Nephron progenitor cell (in vitro differentiated cells): ENCODE measurements at places on chromosomes 13 and 19.
A peak's percentile ranks its signal among the peaks of the same experiment; 100 is the strongest.

DNA sequence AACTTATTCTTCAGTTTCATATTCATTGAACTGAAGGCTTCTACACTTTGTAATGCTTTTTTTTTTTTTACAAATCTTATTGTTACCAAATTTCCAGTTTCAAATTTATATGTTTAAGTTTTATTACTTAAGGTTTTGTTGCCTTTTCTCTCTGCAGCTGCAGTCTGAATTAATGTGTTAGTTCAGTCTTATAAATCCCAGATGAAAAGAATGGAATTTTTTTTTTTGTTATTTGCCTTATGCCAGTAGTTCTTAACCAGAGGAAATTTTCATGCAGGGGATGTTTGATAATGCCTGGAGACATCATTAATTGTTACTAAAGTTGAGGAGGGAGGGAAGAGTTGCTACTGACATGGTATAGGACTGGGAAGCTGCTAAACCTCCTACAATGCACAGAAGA is 367.9 kb upstream of the SPRY2 start:
- no peaks in the 10 kb centered on the region for H3K27me3 ChIP-seq
- H3K4me3 ChIP-seq: no peak overlapping the region
- no peaks in the 10 kb centered on the region for H3K4me1 ChIP-seq
- H3K27ac ChIP-seq: no peak overlapping the region
- H3K36me3 ChIP-seq: no peaks in the 10 kb centered on the region

- H3K4me3 ChIP-seq: no peak overlapping the region
- H3K4me1 ChIP-seq: no peaks in the 10 kb centered on the region
- peaks cover 3% of the 10 kb centered on the region for H3K27me3 ChIP-seq
- no peak for DNase-seq
- no peaks in the 10 kb centered on the region for H3K36me3 ChIP-seq
Measured at GRCh38 chr13:67769063-67769986, 539.2 kb upstream of the PCDH9 start.

GRCh38 chr13:48816700-48817099 is 159.0 kb upstream of the FNDC3A start:
- H3K4me1 ChIP-seq: peaks cover 19% of the 10 kb centered on the region
- no peaks in the 10 kb centered on the region for H3K36me3 ChIP-seq
- H3K27ac ChIP-seq: peak overlapping the region; percentile 4
- H3K4me3 ChIP-seq: no peak overlapping the region
- H3K27me3 ChIP-seq: no peaks in the 10 kb centered on the region

DNA sequence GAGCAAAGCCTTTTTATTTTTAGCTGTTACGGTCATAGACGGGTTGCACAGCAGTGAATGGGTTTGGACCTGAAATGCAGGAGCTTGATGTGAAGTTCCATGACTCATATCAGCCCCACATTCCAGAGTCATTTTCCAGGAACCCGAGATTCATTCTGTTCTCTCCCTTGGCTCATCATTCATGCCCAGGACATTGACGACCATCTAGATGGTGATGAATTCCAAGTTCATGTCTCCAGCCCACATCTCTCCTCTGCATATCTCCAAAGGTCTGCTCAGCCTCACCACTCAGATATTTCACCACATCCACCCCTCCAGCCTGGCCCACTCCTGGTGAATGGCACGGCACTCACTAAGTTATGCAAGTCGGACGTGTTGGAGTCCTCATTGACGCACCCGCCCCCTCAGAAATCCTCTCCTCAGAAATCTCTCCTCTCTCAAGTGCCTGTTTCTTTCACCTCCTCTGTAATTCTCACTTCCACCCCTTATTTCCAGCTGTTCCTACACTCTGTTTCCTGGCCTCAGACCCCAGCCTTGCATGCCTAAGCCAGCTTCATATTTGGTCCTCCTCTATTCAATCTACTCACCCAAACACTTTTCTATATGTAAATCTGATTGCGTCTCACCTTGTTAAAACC is 83.1 kb downstream of the ALOX5AP start:
- no peak for DNase-seq
- no peaks in the 10 kb centered on the region for H3K36me3 ChIP-seq
- H3K4me1 ChIP-seq: peaks cover 38% of the 10 kb centered on the region
- no peak overlapping the region for H3K4me3 ChIP-seq
- H3K27me3 ChIP-seq: peaks cover 6% of the 10 kb centered on the region

DNA sequence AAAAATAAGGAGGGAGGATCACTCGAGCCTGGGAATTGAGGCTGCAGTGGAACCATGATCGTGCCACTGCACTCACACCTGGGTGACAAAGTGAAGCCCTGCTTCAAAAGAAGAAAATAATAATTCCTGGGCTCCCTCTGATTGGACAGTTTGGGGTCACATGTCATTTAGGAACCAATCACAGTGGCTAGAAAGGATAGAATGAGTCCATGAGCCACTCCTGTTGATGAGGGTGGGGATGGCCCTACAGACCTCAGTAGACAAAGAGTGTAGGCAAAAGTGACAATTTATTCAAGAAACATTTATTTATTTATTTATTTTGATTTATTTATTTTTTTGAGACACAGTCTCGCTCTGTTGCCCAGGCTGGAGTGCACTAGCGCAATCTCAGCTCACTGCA is 26.8 kb upstream of the ADGRE5 start:
- H3K36me3 ChIP-seq: peaks cover 2% of the 10 kb centered on the region
- H3K4me3 ChIP-seq: no peak overlapping the region
- peaks cover 24% of the 10 kb centered on the region for H3K4me1 ChIP-seq
- H3K27me3 ChIP-seq: peaks cover 4% of the 10 kb centered on the region
- no peak for DNase-seq

GRCh38 chr13:22848539-22849052 is 332.2 kb upstream of the SGCG start:
- H3K27ac ChIP-seq: no peak overlapping the region
- DNase-seq: peak; percentile 31
- peaks cover 3% of the 10 kb centered on the region for H3K27me3 ChIP-seq
- H3K4me3 ChIP-seq: no peak overlapping the region
- no peaks in the 10 kb centered on the region for H3K36me3 ChIP-seq

GRCh38 chr19:11942843-11943108 is 17.9 kb downstream of the ZNF700 start:
- no peak overlapping the region for H3K27ac ChIP-seq
- H3K4me3 ChIP-seq: no peak overlapping the region
- H3K27me3 ChIP-seq: peaks cover 2% of the 10 kb centered on the region

GRCh38 chr19:14061751-14062557 is at the start of gene PALM3:
PALM3 (minus strand) TSS chr19:14062076; CDS start chr19:14061980, 96 bp downstream.
- H3K27ac ChIP-seq: no peak within 1 kb of the TSS
- DNase-seq: no peak
- H3K4me3 ChIP-seq: no peak within 1 kb of the TSS

DNA sequence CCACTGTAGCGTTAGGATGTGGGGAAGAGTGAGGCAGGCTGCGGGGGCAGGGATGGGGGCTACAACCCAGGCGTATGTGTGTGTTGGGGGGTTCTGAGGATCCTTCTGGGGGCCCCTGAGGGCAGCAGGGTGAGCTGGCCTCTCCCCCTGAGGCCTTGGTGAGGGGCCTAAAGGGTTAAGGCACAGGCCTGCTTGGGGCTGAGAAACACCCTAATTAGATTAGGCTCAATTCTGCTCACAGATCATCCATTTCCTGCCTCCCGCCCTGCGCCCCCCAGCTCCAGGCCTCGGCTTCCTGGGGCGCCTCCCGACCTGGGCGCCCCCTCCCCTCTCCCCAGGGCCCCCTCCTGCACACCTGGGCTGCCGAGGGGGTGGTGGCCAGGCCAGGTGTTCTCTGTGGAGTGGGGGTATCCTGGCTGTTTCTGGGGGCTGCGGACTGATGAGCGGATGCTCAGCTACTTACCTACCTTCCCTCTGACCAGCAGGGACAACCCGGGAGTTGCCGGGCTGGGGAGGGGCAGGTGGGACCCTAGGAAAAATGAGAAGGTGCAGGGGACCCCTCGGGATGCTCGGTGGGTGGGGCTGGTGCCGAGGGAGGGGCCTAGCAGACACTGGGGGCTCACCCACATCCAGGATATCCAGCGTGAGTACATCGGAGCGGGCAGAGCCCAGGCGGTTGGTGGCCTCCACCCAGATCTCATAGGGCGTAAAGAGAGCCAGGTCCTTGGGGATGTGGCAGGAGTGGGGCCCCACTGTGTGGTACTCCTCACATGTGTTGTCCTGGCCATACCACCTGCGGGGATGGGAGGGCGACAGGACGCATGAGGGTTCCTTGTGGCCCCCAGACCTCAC is 8.6 kb downstream of the CRLF1 start:
- no peak overlapping the region for H3K27ac ChIP-seq
- no peak for DNase-seq
- no peaks in the 10 kb centered on the region for H3K36me3 ChIP-seq

DNA sequence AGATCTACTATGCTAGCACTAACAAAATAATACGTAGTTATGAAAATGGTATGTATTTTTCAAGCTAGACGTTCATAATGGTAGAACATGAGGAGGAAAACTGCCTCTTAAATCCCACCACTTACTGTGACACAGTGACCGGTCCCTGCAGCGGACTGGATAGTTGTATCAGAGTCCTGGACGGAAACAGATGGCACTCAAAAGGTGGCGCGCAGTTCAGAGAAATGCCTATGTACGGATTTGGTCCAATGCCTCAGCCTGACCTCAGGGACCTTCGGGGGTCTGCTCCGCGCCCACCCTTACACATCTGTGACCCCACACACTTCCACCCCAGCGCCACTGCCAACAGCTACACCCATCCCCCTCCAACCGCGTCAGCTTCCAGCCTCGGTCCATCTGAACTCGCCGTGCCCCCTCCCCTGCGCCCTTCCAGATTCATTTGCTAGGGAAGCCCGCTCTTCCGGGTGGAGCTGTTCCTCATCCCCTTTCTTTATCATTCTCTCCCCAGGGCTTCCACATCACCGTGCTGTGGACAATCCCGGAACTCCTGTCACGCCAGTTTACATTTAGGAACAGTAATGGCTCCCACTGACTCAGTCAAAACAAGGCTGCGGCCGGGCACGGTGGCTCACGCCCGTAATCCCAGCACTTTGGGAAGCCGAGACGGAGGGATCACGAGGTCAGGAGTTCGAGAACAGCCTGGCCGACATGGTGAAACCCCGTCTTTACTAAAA is 792 bp upstream of the LENG8 start:
- H3K27me3 ChIP-seq: peaks cover 6% of the 10 kb centered on the region
- peaks cover 37% of the 10 kb centered on the region for H3K4me1 ChIP-seq
- H3K4me3 ChIP-seq: peak overlapping the region; percentile 100
- peak overlapping the region; percentile 100 for H3K27ac ChIP-seq

- peaks cover 12% of the 10 kb centered on the region for H3K4me1 ChIP-seq
- no peaks in the 10 kb centered on the region for H3K36me3 ChIP-seq
- peak; percentile 65 for DNase-seq
- H3K27me3 ChIP-seq: peaks cover 69% of the 10 kb centered on the region
- H3K27ac ChIP-seq: no peak within 1 kb of the TSS
- H3K4me3 ChIP-seq: peak within 1 kb of the TSS; percentile 72
Measured at GRCh38 chr19:2720777-2721569, at the start of gene DIRAS1. DIRAS1 (minus strand) TSS chr19:2721372; CDS start chr19:2717806, 3,566 bp downstream.

DNA sequence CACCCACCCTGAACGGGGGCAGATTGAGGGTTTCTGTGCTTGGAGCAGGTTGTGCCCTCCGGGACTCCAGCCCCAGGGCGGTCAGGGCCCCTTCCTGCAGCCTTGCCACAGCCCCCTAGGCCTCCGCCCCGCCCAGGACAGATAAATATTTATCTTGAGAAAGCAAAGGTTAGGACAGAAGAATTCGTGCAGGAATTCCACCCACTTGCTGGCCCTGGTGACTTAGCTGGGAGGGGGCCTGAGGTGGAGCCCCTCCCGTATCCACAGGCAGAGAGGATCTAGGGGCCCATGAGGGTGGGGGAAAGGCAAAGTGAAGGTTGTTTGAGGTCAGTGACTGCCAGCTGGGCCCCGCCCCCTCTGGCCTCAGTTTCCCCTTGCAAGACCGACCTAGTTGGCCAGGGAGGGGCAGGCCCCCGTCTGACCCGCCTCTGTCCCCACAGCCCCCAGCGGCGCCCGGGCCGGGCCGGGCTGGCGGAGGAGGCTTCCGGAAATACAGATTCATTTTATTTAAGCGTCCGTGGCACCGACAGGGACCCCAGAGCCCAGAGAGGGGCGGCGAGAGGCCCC is 5.2 kb downstream of the MIDN start:
- H3K27me3 ChIP-seq: no peaks in the 10 kb centered on the region
- H3K4me1 ChIP-seq: peaks cover 36% of the 10 kb centered on the region
- peak overlapping the region; percentile 51 for H3K27ac ChIP-seq
- peaks cover 23% of the 10 kb centered on the region for H3K36me3 ChIP-seq
- DNase-seq: no peak
- no peak overlapping the region for H3K4me3 ChIP-seq

DNA sequence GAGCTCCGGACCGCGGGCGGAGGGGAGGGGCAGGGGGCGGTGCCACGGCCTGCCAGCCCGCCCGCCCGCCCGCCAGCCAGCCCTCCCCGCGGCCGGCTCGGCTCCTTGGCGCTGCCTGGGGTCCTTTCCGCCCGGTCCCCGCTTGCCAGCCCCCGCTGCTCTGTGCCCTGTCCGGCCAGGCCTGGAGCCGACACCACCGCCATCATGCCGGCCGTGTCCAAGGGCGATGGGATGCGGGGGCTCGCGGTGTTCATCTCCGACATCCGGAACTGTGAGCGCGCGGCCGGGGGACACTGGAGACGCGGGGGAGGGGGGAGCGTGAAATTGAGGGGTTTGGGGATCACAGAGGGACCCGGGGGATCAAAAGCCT is at the start of gene AP2A1:
Gene AP2A1, plus strand, starts transcription at position 72 of the 370 bp plus-strand sequence. Its CDS starts 133 bp downstream, at position 205.
- H3K27me3 ChIP-seq: no peaks in the 10 kb centered on the region
- H3K4me3 ChIP-seq: peak within 1 kb of the TSS; percentile 96
- H3K27ac ChIP-seq: peak within 1 kb of the TSS; percentile 99
- H3K36me3 ChIP-seq: peaks cover 4% of the 10 kb centered on the region
- no peak for DNase-seq

DNA sequence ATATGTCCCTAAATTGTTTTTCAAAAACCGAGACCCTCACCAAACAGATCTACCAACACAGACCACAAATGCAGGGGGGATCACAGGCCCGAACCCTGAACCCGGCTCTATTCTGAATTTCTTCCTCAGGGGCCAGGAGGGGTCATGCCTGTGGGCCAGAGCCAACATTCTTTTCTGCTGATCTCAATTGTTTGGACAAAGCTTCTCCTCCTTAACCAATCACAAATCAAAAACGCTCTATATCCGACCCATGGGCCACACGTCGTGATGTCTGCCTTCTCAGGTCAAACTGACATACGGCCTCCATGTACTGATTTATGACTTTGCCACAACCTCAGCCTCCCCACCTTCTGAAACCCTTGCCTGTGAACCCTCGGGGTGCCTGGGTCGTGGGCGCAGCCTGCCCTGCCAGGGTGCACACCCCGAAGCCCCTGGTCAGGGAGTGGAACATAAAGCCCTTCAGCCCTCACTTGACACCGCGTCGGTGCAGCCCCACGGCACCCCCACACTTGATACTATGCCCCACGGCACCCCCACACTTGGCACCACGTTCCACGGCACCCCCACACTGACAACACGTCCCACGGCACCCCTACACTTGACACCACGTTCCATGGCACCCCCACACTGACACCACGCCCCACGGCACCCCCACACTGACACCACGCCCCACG is 58.4 kb upstream of the C13orf46 start:
- H3K4me1 ChIP-seq: peaks cover 62% of the 10 kb centered on the region
- peaks cover 15% of the 10 kb centered on the region for H3K36me3 ChIP-seq
- peaks cover 5% of the 10 kb centered on the region for H3K27me3 ChIP-seq
- no peak overlapping the region for H3K4me3 ChIP-seq
- DNase-seq: no peak
